ENCODE measurements at places on chromosomes 16 and 17.
A peak's percentile ranks its signal among the peaks of the same experiment; 100 is the strongest.

DNA sequence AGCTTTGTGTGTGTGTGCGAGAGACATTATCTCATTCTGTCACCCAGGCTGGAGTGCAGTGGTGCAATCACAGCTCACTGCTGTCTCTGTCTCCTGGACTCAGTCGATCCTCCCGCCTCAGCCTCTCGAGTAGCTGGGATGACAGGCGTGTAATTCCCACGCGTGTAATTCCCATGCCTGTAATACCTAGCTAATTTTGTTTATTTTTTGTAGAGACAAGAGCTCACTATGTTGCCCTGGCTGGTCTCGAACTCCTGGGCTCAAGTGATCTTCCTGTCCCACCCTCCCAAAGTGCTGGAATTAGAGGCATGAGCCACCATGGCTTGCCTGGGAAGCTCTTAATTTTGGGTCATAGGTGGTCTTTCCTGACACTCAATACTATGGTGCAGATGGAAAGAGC lies 205.3 kb upstream of the TNRC6C start:
- peak; percentile 25 for DNase-seq

DNA sequence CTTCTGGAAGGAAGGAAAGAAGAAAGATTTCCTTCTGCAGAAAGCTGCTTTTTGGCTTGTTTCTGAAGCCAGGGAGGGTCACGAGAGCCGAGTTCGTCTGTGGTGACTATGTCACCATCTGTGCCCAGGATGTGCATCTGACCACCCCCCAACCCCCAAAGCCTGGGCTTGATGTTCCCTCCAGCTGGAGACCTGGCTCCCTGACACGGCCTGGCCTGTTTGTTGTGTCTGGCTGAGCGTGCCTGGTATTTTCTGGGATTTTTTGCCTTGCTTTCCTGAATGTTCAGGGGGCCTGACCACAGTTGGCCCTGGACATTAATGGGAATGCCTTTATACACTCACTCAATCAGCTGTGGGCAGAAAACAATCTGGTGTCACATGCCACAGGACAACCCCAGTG lies 38.9 kb downstream of the LGALS9 start:
- peak; percentile 37 for DNase-seq

DNA sequence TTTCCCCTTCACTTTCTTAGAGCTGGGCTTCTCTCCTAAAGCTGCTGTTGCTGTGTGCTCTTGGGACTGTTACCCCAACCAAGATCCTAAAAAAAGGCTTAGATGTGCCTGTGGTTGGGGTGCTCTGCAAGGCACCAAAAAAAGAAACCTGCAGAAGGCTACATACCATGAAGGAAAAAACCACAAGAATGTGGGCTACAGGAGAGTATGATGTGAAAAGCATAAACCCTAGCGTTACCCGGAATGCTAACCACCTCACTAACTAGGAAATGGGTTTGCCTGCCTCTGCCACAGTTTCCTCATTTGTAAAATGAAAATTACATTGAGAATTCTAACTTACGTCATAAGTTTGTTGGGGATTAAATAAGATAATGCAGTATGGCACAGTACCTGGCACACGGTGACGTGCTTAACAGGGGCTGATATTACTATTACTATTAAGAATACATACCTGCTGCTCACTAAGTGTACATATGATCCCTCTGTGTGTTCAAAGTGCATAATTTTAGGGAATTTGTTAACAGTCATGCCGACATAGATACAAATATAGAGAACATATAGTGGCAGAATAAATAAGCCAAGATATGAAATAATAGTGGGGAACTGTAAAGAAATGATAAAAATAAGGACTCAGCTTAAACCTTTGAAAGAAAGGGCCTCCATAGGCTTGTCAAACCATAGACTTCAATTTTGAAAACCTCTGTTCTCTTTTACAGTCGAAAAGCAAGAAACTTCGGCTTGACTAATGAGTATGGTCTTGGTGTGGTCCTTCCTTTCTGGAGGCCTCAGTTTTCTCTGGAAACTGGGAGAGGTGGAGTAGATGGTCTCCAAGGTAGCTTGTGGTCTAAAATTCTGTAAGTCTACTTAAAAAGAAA lies 177.8 kb upstream of the TBX2 start:
- DNase-seq, result no peak

DNA sequence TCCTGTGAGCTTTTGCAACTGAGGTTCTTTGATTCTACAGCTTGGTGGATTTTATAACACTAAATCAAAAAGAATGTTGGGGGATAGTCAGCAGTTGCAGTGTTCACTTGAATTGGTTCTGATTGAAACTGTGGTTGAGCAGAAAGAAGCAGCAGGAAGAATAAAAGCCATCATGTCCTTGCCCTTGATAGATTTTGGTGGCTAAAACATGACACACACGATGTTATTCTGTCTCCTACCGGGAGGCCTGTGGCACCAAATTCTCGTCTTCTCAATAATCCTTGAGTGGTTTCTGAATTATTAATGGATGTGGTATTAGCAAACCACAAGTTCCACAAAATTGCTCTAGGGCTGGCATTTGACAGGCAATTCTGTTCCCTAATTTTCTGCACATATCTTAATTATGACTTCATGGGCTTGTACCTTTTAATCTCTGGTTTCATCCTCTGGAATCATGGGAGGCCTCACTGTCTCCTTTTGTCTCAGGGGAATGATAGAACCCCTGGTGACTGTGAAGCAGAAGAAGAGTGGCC lies 338.2 kb downstream of the SNX29 start:
- DNase-seq, result no peak

GRCh38 chr17:80729761-80730160 lies 185.1 kb downstream of the RPTOR start:
- DNase-seq, result peak; percentile 71

DNA sequence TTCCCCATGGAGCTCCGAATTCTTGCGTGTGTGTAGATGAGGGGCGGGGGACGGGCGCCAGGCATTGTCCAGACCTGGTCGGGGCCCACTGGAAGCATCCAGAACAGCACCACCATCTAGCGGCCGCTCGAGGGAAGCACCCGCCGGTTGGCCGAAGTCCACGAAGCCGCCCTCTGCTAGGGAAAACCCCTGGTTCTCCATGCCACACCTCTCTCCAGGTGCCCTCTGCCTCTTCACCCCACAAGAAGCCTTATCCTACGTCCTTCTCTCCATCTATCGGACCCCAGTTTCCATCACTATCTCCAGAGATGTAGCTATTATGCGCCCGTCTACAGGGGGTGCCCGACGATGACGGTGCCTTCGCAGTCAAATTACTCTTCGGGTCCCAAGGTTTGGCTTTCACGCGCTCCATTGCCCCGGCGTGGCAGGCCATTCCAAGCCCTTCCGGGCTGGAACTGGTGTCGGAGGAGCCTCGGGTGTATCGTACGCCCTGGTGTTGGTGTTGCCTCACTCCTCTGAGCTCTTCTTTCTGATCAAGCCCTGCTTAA lies 617 bp upstream of the SENP3 start:
- DNase-seq, result peak; percentile 92

- no peak for DNase-seq
These were observed 49.0 kb downstream of the RHOT1 start for GRCh38 chr17:32191306-32191705.

DNA sequence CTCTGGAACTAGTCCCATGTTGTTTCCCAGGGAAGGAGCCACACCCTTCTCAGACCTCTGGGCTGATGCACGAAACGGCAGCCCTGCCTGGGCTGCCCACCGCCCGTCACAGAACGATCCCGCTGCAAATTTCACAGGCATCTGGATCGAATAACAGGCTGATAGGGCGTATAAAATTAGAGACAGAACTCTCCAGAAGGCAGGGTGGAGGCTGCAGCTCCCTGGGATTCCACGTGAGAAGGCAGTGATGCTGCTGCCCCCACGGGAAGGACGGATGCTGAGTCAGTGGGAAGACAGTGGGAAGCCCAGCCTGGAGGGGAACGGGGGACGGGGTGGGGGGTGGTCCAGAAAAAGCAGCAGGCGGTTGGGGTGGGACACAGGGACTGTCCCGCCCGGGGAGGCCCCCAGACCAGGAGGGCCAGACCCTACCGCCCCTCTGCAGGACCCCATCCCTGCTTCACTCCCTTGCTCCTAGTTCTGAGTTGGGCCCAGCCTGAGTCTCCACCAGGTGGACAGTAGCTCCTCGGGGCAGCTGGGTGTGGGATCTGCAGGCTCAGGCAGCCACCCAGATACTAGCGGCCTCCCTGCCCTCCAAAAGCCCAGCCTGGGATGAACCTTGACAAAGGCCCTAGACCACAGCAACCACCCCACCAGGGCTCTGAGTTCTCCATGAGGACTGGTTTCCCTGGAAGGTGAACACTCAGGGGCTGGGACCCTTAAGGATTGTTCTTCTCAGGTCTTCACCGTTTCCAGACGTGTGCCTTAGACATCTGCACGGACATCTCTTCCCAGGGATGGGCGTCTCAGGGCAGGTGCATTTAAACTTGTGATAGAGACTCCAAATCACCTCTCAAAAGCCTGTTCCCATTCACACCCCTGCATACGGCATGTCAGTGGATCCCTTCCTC lies 117.8 kb downstream of the METRNL start:
- no peak for DNase-seq

DNA sequence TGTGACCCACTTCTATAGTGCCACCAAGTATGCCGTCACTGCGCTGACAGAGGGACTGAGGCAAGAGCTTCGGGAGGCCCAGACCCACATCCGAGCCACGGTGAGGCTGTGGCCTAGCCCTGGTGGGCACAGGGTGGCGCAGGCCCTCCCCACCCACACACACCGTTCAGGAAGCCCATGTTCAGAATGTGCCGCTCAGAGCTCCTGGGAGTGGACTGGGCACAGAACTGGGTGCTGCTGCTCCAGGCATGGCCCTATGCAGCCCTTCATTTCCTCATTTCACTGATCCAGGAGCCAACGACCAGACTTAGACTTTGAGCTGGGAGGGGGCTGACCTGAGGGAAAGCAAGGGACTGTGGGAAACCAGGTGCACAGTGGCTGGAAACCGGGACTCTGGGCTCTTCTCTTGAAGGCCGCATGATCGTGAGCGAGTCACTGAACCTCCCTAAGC lies 2.4 kb upstream of the MRM1 start:
- DNase-seq, result peak; percentile 23

DNA sequence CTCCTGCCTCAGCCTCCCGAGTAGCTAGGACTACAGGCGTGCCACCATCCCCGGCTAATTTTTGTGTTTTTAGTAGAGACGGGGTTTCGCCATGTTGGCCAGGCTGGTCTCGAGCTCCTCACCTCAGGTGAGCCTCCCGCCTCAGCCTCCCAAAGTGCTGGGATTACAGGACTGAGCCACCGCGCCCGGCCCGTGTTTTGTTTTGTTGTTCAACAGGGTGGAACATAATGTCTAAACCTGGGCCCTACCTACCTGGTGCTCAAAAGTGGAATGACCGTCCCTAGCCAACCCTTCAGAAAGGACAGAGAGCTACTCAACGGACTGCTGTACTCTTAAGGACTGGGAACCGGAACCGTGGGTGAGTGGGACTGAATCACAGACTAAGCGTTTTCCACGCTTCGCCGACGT lies 772 bp upstream of the KIF22 start:
- DNase-seq, result no peak

DNA sequence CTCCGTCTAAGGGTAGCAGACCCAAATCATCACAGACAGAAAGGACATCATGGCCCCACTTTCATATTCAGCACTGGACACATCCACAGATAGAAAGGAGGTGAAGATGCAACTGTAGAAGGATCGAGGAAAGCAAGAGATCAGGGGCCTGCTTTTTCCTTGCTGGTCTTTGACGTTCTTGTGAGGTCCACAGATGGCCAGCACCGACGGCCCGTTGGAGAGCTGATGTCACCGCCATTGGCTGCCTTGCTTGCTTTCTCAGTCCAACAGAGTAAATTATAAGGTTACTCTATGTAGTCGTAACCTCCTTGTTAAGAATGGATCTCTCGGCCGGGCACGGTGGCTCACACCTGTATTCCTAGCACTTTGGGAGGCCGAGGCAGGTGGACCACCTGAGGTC lies 5.1 kb upstream of the RBFOX3 start:
- DNase-seq, result peak; percentile 41

DNA sequence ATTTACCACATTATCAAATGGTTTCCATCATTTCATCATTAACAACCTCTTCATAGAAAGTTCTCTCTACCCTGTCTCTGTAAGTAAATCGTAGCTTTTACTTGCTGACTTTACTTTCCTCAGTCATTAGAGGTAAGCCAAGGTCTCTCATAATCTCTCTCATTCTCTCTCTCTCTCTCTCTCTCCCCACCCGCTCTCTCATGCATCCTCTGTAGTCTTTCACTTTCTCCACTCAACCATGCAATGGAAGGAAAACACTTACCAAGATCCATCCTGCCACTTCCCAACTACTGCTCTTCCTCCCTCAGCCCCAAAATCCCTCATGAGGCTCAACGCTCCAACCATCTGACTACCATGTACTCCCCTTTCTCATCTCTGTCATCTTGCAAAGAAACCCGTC lies 6.1 kb downstream of the CEP112 start:
- DNase-seq, result no peak

GRCh38 chr16:85553436-85554113 lies 59.5 kb upstream of the GSE1 start:
- no peak for DNase-seq

- no peak for DNase-seq
These were observed 9.9 kb downstream of the TMIGD1 start for GRCh38 chr17:30323895-30324319.

GRCh38 chr16:75745823-75746222 lies 19.5 kb upstream of the CPHXL start:
- no peak for DNase-seq

GRCh38 chr17:40108970-40109824 lies 8.8 kb upstream of the NR1D1 start:
- DNase-seq, result no peak

DNA sequence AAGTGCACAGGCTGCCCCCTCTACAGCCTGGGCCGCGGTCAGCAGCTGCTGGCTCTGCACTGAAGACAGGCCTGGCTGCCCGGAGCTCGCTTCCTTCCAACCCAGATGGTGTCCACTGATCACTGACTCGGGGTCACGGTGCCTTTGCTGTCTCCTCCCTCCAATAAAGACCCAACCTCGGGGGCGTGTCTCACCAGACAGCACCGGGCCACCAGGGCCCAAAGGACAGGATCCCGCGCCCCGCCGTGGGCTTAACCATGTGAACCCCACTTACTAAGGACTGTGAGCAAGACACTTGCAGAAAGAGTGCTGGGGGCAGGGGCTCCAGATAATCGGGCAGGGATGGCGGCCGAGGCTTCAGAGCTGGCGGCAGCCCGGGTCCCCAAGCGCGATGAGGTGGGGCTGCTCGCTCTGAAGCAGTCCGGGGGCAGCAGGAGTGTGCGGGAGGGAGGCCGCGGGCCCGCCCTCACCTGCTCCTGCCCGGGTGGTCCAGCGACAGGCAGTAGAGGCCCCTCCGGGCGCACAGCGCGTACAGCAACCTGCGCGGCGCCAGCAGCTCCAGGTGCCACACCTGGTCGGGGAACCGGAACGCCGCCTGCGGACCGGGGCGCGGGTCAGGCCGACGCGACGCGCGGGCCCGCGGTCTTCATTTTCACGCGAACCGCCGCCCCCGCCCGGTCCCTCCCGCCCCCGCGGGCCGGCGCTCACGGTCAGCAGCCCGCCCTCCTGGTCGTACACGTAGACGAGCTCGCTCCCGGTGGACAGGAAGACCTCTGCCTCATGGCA lies 502 bp downstream of the FAAP100 start:
- DNase-seq, result no peak

DNA sequence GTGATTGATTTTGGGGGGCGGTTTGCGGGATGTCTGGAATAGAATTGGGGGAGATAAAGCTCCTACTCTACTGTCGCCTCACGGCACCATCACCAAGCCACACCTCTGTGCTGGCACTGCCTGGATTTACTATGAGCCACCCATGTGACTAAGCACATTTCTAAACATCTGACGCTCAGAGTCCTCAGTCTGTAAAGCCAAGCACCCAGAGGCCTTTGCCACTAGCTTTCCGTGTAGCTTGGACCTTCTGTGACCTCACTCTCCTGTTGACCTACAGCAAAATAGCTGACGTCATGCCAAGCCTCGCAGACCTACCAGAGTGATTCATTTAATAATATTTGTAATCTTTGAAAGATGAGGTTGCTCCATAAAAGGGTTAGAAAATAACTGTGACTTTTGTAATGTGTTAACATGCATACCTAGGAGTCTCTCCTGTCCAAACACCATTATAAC lies 38.5 kb upstream of the MYOCD start:
- DNase-seq, result no peak

Measured in left forelimb (tissue), 1 donor.